Motor neuron (in vitro differentiated cells): ENCODE measurements at places on chromosomes 3 and 15. TPM values are rescaled to one million over a fixed set of nuclear protein-coding genes. Genes with fewer than 3 reads are reported as not detected.

DNA sequence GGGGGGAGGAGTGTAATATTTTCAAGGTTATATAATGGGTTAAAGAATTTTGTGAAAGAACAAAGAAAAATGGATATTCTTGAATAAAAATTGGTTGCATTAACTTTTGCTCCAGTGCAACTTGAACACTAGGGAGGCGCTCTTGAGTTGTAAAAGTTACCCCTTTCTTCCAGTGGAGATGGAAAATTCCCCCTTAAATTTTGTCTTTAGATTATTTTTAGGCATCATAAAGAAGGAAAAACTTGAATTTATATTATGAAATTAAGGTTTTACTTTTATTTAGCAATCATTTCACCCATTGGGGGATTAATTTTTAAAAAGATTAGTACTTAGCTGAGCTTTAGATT lies 550 bp upstream of the CHD2 start:
- no peak for ATAC-seq

DNA sequence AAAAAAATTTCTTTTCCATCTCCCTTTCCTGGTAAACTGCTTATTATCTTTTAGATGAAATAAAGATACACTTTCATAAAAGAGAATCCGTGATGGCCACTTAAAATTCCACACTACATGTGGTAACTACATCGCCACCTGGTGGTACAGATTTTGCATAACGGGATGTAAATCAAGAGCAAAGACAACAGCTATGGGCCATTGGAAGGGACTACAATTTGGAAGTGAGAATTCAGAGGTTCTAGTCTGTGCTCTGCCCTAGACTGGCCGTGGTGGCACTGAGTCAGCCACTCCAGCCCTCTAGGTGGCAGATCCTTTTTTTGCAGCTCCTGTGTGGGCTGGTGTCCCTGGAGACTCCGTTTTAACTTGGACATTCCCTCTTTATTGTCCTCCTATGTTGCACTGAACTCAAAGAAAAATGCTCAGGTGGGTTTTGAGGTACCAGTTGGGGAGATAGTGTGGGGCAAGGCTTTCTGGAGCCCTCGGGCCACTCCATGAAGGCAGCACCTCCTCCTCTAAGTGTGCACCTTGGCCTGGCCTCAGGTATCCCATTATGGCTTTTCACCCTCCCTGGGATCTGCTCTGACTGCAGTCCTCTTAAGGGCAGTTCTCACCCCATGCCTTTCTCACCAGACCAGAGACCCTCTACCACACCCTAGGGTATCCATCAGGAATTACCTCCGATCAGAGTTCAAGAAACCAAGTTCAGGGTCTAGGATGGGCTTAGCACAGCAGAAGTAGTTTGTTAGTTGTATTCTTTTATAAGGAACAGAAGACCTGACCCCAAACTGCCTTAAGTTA lies 54.9 kb downstream of the SPSB4 start:
- no peak for ATAC-seq

DNA sequence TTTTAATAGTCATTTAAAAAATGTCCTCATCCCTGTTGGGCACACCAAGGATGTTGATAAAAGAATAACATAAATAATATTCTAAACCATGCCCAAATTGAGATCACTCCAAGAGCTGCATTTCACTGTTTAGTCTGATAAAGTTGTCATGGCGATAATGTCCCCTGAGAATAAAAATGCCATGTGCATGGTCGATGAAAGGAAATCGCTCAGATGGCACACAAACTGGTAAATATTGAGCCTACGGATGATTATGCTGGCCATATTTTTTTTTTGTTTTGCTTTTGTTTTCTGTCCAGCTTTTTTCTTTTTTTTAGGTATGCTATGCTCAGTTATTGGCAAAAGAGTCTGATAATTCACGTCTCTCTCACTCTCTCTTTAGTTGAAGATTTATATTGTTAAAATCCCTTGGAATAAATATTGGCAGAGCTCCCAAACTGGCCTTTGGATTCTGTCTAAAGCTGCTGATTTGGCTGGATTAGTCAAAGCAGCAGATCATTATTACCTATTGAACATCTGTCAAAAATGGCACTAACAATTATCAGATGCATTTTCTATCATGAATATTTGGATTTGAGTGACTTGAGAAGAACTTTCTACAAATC lies 643.8 kb downstream of the SQOR start:
- peak; percentile 22 for ATAC-seq

Gene GABRR3
- 0.05 TPM in 1 of 2 replicates, not detected in the other for total RNA-seq

- no peak for ATAC-seq
These were observed 64.8 kb upstream of the HEG1 start for GRCh38 chr3:125120379-125121122.

Gene OTOL1
- 0.13 and 0.14 TPM in 2 replicates for total RNA-seq

Gene KLHL18
- total RNA-seq = 18.1 and 20.0 TPM in 2 replicates

Gene GOLGA6L7
- total RNA-seq = 1.4 and 1.7 TPM in 2 replicates

DNA sequence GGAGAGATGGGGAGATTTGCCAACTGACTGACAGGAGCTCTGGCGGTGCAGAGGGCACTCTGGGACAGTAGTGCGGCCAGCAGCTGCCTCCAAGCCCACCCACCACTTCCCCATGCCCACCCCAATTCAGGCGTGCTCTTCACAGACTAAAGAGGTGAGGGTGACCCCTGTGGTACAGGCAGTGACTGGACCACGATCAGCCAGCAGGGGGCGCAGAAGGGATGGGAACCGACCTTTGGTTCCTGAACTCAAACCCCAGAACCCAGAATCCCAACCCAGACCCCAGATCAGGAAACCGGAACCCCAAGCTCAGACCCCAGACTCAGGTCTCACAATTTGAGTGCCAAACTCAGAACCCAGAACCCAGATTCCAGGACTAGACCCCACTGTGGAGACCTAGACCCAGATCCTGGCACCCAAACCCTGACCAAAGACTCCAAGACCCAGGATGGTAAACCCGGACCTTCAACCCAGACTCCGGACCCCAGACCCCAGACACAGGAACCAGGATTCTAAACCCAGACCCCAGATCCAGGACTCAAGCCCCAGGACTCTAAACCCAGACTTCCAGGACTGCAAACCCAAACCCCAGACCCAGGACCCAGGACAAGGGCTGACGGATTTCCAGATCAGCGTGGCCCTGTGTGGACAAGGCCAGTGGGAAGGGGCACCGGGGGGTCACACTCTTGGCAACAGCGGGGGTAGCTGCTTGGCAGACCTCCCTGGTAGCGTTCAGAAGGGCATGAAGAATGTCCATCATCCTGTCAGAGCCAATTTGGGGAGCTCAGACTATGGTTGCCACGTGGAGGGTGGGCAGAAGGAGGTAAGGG lies 3.7 kb upstream of the MYL3 start:
- ATAC-seq = peak; percentile 51

Gene EFCC1
- total RNA-seq = 0.09 and 0.16 TPM in 2 replicates

DNA sequence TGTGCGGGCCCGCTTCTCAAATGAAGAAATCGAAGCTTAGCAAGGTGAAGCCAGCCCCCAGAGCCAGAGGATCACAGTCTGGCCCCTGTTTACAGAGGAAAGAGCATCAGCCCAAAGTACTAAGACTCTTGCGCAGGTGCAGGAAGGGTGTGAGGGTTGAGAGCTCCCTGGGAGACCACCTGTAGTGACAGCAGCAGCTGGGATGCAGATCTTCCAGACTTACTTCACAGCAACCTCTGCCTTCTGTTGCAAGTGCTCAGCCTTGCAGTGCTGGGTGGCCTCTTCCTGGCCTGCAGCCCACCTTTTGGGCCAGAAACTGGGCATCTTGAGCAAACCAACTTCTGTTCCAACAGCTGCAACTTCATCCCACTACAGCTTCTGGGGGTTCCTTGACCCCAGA lies 19.7 kb downstream of the SPATA12 start:
- ATAC-seq = no peak

DNA sequence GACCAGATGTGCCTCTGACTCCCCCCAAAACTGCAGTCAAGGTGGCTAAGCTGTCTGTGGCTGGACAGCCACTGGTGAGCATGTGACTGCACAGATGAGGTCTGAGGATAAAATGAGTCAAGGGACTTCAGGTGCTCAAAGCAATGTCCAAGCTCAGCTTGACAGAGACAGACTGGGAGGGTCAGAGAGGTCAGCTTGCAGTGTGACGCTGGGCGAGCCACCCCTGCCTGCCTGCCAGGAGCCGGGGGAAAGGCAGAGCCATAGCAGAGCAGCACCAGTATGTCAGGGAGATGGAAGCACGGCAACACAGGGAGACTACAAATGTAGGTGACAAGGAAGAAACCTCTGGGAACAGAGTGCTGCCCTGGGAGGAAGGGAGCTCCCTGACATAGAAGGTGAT lies 399.4 kb downstream of the OCA2 start:
- ATAC-seq = peak; percentile 61

DNA sequence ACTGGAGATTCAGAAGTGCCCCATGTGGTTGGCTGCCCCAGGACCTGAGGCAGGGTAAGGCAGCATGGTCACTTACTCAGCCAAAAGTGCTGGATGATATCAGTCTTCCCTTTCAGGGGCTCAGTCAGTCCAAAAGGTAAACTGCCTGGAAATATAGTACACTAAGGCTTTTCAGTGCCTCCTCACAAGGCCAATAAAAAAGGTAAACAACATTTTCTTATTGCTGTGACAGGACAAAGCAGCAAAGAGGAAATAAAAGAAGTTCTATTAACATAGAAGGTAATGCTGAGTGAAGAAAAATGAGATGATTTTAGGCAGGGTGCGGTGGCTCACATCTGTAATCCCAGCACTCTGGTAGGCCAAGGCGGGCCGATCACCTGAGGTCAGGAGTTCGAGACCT lies 66.5 kb upstream of the CDAN1 start:
- ATAC-seq = no peak

DNA sequence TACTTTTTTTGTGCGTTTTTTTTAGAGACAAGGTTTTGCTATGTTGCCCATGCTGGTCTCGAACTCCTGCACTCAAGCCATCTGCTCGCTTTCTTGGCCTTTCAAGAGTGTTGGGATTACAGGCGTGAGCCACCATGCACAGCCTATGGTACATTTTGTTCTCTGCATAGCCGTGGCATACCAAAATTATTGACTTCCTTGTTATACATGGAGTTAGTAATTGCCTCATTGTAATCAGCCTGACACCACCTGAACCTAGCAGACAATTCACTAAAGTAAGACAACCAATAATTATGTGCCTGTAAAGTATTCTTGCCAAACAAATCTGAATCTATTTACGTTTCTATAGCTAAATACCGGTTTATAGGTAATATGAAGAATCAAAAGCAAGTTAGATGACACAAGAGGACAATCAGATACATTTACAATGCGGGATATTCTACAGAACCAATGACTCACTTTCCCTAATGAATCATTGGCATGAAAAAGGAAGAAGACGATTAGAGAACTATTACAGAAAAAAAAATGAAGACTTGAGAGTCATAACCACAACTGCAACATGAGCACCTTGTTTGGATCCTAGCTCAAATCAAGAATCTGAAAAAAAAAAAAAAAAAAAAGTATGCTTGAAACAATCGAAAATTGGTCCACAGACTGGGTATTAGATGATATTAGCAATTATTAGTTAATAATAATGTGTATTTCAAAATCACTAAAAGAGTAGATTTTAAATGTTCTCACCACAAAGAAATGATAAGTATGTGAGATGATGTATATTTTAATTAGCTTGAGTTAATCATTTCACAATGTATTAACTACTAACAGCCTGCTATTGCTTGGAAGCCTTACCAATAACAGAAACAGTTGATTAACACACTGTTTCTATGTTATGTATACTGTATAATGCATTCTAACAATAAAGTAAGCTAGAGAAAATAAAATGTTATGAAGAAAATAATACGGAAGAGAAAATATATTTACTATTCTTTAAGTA lies 7.1 kb downstream of the GUCA1C start:
- no peak for ATAC-seq

Gene OPA1
- 58.8 and 62.3 TPM in 2 replicates for total RNA-seq

Gene UBE3A
- total RNA-seq = 86.3 and 87.7 TPM in 2 replicates

GRCh38 chr3:122325769-122326168 lies 721 bp downstream of the CSTA start:
- ATAC-seq = no peak

DNA sequence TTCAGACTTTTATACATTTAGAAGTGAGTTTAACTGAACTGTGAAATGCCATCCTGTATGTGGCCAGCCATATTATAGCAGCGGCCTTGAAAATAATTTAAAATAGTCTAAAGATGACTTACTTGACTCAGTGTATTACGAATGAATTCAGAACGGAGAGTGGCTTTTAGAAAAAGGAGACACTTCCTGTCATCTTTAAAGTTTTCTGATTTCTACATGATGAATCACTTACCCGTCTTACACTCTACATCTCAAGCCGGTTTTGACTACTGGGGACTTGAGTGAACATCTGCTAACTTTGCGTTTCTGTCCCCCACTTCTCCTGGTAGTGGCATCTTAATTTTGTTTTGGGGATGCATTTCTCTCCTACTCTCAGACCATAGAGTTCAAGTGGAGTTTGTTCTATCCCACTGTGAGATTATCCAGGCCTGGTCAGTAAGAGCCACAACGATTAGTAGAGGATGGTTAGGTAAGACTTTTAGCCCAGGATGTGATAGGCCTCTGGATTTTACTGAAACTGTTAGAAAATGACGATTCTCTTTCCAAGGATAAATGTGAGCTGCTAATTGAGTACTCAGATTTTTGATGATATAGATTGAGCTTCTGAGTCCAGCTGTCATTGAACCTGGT lies 175.4 kb upstream of the CADPS start:
- ATAC-seq = no peak

Gene STAC
- 4.9 and 5.7 TPM in 2 replicates for total RNA-seq

GRCh38 chr3:14318646-14319045 lies 83.8 kb upstream of the SLC6A6 start:
- ATAC-seq = no peak

GRCh38 chr3:3778641-3779270 lies 20.5 kb upstream of the LRRN1 start:
- ATAC-seq = no peak

Gene SCAMP2
- total RNA-seq = 17.6 and 19.3 TPM in 2 replicates

Gene CYP8B1
- 0.09 and 1.7 TPM in 2 replicates for total RNA-seq

Gene RBPMS2
- total RNA-seq = 0.22 and 0.51 TPM in 2 replicates

DNA sequence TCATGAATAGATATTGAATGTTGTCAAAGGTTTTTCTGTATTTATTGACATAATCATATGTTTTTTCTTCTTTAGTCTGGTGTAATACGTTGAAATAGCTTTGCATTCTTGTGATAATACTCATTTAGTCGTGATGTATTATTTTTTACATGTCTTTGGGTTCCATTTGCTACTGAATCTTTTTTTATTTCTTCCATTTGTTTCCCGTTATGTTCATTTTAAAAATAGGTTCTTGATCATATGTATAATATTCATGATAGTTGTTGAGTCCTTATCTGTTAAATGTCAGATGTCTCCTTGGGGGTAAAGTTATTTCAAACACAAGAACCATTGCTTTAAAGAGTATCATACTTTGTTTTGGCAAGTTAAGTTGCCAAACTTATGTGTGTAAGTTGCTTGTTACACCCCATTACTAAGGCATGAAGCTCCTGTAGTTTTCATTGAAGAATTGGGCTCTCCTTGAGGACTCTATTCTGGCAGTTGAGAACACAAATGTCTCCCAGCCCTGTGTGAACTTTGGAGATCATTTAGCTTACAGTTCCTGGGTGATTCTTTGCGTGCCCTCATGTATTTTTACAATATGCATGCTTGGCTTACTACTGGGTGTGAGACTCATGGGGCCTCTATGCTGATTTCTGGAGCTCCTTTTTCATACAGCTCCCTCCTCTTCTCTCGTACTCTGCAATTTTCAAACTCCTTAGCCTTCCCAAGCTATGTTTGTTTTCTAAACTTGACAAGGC lies 8.3 kb downstream of the AKAP13 start:
- ATAC-seq = no peak

- no peak for ATAC-seq
These were observed 122.2 kb upstream of the SLC24A5 start for GRCh38 chr15:47998619-47999019.

- peak; percentile 81 for ATAC-seq
These were observed 63.2 kb downstream of the DGKG start for GRCh38 chr3:186298876-186299275.

Gene GOLGA8K
- total RNA-seq = 0.98 and 1.1 TPM in 2 replicates
